ENCODE measurements at places on chromosomes 5 and 9.

- DNase-seq, result peak; percentile 24
Measured at GRCh38 chr9:133252301-133253020, 22.5 kb downstream of the ABO start.

DNA sequence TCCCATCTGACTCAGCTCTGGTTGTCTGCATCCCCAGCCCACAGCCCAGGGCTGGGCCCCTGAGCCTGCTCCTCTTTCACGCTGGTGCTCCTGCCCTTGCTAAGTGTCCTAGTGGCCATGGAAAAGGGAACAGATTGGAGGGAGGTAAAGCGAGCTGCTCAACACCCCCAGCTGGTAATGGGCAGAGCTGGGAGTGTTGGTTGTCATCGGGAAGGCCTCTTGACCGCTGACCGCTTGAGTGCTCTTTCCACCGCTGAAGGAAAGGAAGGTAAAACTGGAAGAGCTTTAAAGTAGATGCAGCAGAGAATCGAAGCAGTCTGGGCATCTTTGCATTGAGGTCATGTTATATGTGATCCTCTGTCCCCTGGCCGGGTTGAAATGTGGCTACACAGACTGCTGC, 60.2 kb downstream of the CRB2 start:
- DNase-seq, result no peak

DNA sequence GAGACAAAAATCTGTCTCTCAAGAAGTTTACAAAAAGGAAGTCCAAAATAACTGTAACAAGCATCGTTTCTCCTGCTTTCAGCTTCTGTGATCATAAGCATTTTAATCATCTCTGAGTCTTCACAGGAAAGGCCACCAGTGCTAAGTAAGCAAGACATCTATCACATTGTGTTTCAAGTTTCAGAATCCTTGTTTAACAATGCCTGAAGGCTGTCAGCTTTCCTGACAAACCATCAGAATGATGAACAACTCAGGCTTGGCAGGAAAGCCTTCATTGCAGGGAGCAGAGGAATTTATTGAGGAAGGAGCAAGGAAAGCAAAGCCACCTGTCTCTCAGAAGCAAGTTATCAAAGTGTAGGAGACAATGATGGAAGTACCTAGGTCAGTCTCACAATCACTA, 143.5 kb upstream of the DAPK1 start:
- DNase-seq, result no peak

DNA sequence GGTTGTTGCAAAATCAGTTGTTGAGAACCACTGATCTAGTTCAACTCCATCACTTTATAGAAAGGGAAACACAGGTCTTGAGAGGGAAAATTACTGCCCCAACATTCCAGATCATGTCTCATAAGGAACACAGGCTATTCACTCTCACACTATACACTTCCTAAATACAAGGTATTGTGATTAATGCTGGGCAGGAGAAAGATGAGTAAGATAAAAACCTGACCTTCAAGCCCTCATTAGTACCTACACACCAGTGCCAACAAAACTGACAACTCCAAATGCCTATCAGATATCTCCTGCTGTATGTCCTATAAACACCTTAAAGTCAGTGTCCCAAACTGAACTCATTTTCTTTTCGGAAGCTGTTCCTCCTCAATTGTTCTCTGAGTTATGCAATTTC, 8.2 kb downstream of the GNE start:
- DNase-seq, result no peak

GRCh38 chr9:98532147-98532546, 176.6 kb downstream of the GABBR2 start:
- no peak for DNase-seq

DNA sequence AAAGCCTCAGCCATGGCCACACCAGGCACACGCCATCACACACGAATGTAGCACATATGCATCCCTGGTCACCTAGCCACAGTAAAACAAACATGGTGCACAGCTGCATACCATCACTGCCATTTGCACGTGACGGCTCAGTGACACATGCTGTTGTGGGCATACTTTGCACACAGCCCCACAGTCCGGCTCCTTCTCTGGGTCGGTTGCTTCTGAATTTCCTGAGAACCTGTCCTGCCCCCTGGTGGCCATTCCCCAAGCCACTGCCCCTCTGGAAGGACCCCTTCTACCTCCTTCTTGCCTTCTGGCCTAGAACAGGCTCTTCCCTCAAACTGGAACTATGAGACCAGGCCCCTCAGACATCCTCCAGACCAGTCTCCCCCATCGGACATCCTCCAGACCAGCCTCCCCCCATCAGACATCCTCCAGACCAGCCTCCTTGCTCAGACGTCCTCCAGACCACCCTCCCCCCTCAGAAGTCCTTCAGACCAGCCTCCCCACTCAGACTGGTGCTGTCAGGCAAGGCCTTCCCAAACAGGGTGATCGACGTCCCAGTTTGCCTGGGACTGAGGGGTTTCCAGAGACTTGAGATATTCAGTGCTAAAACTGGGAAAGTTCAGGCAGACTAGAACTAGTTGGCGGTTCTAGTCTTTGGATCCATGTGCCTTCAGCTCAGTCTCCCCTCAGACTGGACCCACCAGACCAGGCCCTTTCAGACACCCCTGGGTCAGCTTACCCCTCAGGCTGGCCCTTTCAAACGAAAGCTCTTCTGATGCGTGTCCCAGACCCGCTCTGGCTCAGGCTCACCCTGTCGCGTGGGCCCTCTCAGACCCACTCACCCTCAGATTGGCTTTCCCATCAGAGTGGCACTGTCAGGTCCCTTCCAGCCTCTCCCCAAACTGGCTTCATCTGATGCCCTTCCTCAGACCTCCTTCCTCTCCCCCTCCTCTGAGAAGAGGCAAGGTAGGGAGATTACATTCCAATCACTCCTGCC, 24.3 kb upstream of the ENHO start:
- peak; percentile 81 for DNase-seq

- peak; percentile 72 for DNase-seq
Measured at GRCh38 chr5:151825445-151825844, 53.7 kb downstream of the G3BP1 start.

GRCh38 chr5:77431719-77432118, 60.4 kb downstream of the WDR41 start:
- no peak for DNase-seq

GRCh38 chr9:36158917-36159316, 10.3 kb upstream of the CCIN start:
- no peak for DNase-seq

DNA sequence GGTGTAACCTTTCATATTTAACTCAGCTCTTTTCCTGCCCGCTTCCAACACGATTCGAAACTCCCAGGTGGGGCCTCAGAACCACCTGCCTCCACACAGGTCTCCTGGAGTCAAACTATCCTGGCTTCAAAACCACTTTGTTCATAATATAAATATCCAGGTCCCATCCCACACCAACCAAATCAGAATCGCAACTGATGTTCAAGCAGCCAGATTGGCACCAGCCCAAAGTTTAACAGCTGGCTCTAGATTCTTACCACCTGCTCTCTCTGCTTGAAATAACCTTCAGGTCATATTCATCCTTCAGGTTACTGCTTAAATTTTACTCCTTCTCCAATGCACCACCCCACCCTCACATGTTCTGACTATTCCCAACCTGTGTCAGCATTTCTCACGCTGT, 231.4 kb upstream of the TRPM3 start:
- DNase-seq, result no peak

DNA sequence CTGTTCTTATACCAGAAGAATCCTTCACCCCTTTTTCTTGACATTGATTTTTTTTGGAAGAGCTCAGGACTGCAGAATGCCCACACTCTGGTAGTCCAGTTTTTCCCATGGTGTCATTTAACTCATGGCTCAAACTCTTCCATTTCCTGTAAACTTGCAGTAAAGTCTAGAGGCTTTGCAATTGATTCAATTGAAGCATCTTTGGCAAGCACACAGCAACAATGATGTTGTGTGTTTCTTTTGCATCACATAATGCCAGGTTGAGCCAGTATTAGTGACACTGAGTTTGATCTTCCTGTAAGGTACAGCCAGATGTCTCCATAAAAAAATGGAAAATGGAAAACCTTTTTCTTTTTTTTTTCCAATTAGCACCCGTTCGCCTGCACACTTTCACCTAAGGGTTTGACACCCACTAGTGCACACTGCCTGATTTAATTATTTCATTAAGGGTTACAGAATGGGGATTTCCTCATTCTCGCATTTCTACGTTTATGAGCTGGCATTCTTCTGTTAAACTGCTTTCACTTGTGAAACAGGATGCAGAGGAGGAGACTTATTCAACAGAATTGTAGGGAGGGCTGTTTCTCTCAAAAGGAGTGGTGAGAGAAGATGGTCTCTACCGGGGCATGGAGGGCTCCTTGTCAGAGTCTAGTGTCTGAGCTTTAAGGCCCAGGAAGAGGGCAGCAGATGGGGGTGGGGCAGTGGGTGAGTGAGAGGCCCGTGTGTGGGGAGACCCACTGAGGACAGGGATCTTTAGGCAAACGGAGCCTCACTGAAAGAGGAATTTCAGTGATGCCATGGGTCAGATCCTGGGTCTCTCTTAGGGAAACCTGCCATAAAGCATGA, 2.2 kb upstream of the S1PR3 start:
- no peak for DNase-seq

DNA sequence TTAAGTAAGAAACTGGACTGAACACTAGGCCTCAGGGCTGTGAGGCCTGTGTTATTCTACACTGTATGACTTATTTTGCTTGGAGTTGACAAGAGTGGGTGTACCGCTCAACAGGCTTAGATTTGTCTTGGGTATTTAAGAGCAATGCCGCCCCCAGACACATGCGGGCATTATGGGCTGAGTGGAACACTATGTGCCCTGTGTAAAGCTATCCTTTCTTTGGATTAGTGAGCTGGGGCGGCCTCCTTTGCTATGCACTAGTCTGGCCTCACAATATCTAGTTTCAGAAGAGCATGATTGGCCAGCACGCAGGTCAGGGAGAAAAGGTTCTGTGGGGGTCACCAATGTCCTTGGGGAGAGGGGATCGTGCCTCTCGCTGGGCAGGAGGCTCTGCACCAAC, 206.3 kb upstream of the GDNF start:
- no peak for DNase-seq

GRCh38 chr9:132881826-132882225, 3.1 kb downstream of the SPACA9 start:
- no peak for DNase-seq

Data from D341Med (cell line).